GM23338 (cell line): ENCODE measurements at places on chromosomes 13 and 19.

DNA sequence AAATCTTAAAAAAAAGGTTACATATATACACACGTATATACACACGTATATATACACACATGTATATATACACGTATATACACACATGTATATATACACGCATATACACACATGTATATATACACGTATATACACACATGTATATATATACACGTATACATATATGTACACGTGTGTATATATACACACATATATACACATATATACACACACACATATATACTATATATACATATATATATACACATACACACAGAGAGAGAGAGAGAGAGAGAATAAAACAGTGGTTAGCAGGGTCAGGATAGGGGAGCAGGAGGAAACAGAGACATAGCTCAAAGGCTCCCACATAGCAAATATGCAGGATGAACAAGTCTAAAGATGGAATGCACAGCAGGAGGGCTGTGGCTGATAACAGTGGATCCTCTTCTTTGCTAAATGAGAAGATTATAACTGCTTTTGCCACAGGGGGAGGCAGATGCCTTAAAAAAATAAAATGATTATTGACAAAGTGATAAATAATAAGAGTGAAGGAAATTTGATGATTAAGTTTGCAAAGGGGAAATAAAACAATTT, 714.5 kb downstream of the UQCRFS1 start:
- no peak for DNase-seq

DNA sequence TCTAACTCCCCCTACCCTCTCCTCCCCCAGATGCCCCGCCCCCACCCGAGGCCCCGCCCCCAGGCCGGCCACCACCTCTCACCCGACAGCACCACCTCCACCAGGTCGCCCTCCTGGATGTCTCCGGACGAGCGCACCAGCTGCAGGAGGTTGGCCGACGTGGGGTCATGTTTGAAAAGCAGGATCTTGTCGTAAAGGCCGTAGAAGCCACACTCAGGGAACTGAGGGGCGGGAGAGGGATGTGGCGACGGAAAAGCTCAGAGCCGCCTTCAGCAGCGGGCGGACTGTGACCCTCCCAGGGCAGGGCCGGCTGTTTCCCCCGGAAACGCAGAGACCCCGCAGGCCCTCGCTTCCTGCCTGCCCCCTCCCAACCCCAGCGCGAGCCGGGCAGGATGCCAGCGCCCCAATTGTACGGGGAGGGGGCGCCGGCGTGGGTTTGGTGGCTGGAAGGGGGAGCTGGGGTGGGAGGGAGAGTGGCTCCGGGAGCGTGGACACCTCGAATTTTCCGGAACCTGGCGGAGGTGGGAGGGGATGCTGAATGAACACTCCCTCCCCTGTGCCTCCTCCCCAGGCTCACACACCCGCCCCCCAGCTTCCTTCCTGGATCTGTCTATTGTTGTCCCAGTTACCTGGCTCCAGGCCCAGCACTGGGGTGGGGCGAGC, 3.0 kb downstream of the PRKD2 start:
- DNase-seq: peak; percentile 91

DNA sequence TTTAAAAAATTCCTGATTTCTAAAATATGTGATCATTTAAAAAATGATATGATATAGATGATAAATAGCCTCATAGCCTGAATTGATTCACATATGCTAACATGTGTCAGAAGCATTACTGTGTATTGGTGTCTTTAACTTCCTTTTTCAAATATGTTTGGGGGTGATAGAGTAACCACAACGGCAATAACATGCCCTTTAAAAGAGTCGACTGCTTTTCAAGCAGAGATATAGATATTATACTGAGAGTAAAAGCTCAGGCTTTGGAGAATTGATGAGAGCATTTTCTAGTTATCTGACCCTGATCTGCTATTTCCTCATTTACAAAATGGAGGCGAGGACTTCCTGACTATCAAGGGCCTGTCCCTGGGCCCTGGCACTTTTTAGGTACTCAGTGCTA, 260.5 kb downstream of the DCT start:
- DNase-seq: peak; percentile 11

DNA sequence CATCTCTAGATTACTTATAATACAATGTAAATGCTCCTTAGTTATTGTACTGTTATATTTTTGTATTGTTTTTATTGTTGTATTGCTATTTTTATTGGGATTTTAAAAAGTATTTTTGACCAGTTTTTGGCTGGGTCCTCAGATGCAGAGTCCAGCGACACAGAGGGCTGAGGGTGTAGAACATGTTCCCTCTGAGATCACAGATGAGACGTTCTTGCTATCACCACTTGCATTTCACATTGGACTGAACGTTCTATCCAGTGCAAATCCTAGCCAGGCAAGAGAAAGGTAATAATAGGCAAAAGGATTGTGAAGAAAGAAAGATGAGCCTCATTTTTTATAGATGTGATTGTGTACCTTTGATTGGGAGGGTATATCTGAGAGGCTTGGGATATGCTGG, 15.0 kb downstream of the ZSCAN5A start:
- DNase-seq: no peak

- DNase-seq: no peak
These were observed at the start of the genes PEG3 and ZIM2 for GRCh38 chr19:56840451-56841192. Gene PEG3, minus strand, starts transcription at chr19:56840726. Its CDS starts 16,071 bp downstream, at chr19:56824655. Gene ZIM2, minus strand, starts transcription at chr19:56840726. Its CDS starts 16,449 bp downstream, at chr19:56824277.

DNA sequence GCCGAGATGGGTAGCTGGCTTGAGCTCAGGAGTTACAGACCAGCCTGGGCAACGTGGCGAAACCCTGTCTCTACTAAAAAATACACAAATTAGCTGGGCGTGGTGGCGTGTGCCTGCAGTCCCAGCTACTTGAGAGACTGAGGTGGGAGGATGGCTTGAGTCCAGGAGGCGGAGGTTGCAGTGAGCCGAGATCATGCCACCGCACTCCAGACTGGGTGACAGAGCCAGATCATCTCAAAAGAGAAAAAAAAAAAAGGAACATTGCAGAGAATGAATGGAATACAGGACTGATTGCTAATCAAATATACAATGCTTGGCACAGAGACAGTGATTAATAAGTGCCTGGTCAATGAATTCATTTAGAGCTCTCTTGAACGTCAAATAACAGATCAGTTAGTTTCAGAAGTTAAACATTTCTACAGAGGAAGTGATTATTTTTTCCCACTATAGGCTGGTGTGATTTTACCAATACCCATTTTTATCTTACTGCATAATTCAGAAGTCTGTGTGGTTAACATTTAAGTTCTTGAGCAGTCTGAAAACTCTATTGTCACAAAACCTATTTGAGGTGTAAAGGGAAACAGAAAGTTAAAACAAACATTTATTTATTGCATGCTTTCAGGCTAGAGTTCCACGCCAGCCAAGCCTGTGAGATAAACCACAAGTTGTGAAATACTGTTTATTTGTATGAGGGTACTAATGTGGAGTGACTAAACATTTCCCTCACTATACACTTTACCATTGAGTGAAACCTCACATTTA, 7.7 kb upstream of the TBC1D4 start:
- DNase-seq: no peak

DNA sequence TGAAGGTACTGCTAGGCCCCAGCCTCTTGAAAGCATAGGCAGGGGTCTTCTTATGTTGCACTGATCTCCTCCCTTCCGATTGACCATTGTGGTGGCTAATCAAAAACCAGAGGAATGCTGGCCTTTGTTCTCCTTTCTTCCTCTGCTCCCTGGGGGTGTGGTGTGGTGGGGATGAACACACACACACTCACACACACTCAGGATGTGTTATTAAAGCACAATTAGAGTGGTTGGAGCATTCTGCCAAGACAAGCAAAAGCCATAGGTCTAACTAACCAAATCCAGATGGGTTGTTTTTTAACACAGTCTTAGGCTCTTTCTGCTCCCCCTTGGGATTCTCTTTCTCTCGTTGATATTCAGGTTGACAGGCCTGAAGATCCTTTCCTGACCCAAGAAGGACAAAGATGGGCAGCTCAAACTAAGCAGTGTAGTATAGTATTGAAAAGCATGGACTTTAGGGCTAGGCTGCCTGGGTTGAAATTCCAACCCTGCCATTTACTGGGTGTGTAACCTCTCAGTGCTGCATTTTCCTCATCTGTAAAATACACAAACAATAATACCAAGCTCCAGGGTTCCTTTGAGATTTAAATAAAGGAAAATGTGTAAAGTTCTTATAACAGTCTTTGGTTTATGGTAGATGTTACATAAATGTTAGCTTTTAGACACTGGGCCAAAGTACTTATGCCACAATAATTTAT, 25.5 kb upstream of the DGKH start:
- no peak for DNase-seq

GRCh38 chr19:28501976-28502375, 711.0 kb downstream of the UQCRFS1 start:
- no peak for DNase-seq

GRCh38 chr19:40217934-40218890, at the start of gene TTC9B:
Gene TTC9B, minus strand, starts transcription at chr19:40218384. Its CDS starts 3 bp downstream, at chr19:40218381.
- peak; percentile 90 for DNase-seq

DNA sequence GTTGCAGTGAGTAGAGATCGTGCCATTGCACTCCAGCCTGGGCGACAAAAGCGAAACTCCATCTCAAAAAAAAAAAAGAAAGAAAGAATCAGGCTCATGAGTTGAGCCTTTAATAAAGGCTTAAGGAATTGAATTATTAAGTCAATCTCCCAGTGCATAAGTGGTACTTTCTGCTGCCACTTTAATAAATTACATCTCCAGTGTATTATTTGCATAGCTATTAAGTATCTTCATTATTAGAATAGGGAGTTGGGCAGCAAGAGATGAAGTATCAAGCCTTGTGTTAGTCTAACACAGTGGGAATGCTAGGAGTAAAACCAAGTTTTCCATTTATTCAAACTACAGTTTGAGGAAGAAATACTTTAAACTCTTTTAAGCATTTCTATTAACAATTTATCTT, 15.6 kb upstream of the FAM124A start:
- no peak for DNase-seq
